ENCODE measurements at places on chromosomes 5 and 9.
A peak's percentile ranks its signal among the peaks of the same experiment; 100 is the strongest.

DNA sequence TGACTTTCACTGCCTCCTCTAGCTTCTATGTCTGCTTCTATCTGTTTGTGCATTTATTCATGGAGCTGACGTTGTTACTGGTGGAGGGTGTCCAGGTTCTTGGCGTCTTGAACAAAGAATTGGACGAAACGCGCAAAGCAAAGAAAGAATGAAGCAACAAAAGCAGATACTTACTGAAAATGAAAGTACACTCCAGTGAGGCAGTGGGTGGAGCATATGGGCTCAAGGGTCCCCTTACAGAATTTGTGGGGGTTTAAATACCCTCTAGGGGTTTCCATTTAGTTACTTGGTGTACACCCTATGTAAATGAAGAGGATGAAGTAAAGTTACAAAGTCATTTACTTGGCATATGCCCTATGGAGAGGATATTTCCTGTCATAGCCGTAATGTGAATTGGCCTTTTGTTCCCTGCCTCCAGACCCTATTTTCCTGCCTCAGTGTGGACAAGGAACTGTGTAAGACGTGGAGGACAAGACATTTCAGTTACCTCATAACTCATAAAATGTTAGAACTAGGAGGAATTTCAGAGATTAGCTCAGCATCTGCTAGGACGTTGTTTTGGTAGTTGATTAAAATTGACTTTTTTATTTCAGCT is 3.1 kb downstream of the POLR3G start:
- DNase-seq, result no peak

DNA sequence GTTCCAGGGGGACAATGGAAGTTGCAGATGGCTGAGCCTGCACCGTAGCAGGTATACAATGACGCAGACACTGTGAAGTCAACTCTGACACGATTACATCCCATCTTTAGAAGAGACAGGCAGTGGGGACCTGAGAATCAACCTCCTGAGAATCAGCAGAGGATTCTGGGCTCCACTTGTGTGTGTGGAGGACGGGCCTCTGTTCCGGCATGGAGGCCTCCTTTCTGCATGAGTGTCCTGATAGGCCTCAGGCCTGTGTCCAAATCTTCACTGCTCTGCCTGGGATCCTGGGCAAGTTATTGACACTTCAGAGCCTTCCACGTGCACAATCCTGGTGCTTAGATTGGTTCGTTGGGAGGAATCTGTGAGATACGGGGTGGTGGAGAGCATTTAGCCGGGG is 151.2 kb upstream of the COL5A1 start:
- DNase-seq, result no peak

- DNase-seq, result no peak
Measured at GRCh38 chr9:108162664-108163063, 673.1 kb upstream of the KLF4 start.

DNA sequence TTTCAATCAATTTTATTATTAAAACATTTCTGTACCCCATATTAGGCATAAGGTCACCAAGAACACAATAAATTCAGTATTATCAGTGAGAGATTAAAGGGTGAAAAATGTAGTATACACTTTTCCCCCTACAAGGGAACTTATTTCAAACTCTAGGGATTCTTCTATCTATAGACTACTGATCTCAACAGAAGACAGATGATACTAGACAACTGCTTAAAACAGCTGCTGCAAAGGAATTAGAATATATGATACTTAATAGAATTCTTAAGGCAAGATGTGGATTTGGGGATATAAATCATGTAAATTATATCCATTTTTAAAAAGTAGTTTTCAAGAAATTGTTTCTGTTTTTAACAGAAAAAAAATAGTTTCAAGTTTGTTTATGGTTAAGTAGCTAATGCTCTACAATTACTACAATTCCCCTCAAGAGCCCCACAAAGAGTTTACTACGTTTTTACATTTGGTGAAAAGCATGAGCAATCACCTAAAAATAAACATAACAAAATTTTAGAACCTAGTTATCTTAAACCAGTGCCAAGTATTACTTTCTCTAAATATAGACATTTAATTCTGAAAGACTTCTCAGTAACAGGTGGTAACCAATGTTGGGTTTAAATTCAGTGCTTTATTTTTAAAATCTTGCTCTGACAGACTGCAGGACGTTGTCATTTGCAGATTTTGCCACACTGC is 6.0 kb downstream of the KIF24 start:
- no peak for DNase-seq

DNA sequence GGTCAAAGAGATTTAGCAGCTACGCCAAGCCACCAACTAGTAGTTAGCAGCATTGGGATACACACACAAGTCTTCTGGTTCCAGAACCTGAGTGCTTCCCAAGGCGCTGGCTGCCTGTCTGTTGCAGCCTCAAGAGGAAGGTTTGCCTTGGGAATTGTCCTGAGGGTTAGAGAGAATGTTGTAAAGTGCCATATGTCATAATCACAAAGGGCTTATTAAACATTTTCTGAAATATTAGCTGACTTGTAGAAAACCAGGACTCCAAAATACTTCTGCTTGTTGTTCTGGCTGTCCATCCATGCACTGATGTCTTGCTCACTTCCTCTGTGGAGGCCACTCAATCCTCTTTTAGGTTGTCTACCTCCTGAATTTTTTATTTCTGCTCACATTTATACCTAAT is 46.3 kb downstream of the SLC36A1 start:
- DNase-seq, result no peak

- DNase-seq, result no peak
Measured at GRCh38 chr5:150999704-151000442, 20.5 kb upstream of the GPX3 start.

GRCh38 chr5:150642567-150642927 is 2.1 kb downstream of the SYNPO start:
- DNase-seq, result peak; percentile 81

GRCh38 chr5:148826739-148827070 is 294 bp downstream of the ADRB2 start:
- no peak for DNase-seq

DNA sequence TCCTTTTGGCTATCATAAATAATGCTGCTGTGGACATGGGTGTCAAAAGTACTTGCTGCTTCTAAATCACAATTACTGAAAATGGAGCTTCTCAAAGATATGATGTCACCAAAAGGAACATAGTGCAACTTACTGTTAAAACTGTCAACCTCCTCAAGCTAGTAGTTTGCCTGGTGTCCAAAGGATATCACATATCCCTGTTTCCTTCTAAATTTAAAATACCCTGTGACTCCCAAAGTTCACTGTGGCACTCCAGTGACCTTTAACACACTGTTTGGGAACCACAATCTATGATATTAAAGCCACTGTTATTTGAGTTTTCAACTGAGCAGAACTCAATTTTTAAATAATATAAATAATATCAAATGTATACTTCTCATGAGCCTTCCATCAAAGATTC is 18.2 kb downstream of the GLIS3 start:
- no peak for DNase-seq

GRCh38 chr5:131096774-131097710 is 68.0 kb downstream of the HINT1 start:
- no peak for DNase-seq

DNA sequence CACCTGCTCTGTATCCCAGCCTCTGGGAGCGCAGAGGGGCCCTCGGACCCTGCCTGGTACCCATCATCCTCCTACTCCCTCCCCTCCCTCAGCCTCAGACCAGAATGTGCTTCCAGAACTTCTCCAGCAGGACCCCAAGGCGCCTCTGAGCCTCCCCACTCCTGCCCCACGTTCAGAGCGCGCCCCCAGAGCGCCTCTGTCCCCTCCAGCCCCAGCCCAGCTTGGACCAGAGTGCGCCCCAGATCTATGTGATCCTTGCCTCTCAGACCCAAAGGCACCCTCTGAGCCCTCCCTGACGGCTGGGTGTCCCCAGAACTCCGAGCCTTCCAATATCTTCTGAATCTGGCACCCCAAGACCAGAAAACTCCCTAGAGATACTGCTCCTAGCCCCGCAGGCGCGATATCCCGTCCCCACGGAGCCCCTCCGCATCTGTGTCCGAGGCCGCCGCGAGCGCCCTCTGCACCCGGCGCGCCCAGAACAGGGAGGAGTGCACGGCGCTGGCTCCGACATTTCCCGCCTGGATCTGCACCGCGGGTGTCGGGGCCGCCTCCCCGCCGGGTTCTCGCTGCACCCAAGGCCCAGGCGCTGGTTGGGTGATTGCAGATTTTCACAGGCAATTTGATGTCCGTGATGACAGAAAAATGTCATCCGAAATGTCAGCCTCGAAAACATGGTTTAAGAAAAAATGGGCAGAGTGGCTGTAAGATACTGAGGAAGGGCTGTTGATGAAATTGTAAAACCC is 522 bp downstream of the BHMT start:
- DNase-seq, result no peak

DNA sequence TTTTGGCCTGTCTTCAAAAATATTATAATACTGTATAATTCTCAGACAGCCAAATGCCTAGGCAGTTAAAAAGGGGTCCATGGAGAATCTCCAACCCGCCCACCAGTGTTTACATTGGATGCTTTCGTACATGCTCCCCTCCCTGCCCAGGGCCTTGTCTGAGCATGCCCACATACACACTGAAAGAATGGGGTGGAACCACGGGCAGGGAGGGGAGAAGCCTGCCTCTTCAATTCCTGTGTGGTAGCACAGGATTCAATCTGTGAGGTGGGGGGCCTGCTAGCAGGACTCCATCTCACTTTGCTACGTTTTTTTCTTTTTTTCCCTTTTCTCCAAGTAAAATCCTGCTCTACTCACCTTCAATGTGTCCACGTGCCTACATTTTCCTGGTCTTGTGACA is 314.7 kb upstream of the GRAMD2B start:
- DNase-seq, result no peak

DNA sequence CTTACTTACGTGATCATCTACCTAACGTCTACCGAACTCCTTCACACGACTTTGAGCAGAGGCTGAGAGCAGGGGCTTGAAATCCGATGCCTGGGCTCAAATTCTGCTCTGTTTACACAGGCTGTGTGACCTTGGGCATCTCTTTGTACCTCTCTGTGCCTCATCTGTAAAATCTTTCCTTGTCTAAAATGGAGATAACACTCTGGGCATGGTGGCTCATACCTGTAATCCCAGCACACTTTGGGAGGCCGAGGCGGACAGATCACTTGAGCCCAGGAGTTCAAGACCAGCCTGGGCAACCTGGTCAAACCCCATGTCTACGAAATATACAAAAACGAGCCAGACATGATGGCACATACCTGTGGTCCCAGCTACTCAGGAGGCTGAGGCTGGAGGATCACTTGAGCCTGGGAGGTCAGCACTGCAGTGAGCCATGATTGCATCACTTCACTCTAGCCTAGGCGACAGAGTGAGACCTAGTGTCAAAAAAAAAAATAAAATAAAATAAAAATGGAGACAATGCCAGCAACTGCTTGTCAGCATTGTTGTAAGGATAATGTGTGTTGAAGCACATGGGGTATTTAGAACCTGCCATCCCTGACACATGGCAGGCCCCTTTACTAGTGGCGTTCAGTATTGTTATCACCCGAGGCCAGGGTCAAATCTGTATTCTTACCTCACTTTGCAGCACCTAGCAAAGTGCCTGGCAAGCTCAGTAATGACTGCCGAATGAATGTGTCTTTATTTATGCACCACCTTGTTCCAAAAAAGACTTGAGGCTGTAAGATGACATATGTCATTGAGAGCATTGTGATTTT is 32.6 kb upstream of the CRB2 start:
- no peak for DNase-seq
